ENCODE measurements at places on chromosomes 6 and 20. TPM values are rescaled to one million over a fixed set of nuclear protein-coding genes. Genes with fewer than 3 reads are reported as not detected.

Gene SIRPB1
- total RNA-seq = 0.27 TPM

Gene SPEF1
- 0.33 TPM for total RNA-seq

Gene HSPA1L
- 2.2 TPM for total RNA-seq

Gene CGA
- not detected for total RNA-seq

Gene QKI
- total RNA-seq = 449 TPM

Gene GPR31
- total RNA-seq = not detected

Gene CRISP3
- total RNA-seq = not detected

Gene PLA2G7
- 0.16 TPM for total RNA-seq

Gene TFAP2C
- 0.19 TPM for total RNA-seq

Gene RUNX2
- 0.38 TPM for total RNA-seq

DNA sequence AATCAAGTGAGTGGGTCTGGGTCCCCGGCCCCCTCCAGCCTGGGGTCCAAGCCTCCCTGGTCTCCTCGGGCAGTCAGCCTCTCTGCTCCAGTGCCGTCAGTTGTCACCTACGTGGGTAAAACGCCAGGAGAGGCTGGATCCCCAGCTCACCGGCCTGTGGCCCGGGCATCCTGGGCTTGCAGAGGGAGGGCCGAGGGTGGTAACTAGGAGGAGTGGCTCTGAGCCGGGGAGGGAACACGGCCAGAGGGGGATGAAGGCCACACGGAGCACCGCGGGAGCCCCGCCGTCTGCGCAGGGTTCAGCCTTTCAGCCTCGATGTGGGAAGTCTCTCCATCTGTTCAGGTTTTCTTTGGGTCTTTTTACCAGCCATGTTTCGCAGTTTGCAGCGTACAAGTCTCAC, 29.5 kb upstream of the BHLHE23 start:
- no peak overlapping the region for H3K27ac ChIP-seq
- H3K36me3 ChIP-seq = no peaks in the 10 kb centered on the region
- no peaks in the 10 kb centered on the region for H3K4me1 ChIP-seq
- peak; percentile 8 for DNase-seq
- peaks cover 100% of the 10 kb centered on the region for H3K27me3 ChIP-seq

- H3K4me3 ChIP-seq = peak overlapping the region; percentile 56
- H3K4me1 ChIP-seq = peaks cover 32% of the 10 kb centered on the region
- H3K27ac ChIP-seq = no peak overlapping the region
- peaks cover 58% of the 10 kb centered on the region for H3K27me3 ChIP-seq
- no peaks in the 10 kb centered on the region for H3K36me3 ChIP-seq
These were observed 14.3 kb downstream of the POU3F2 start for GRCh38 chr6:98848539-98849242.

- H3K36me3 ChIP-seq = no peaks in the 10 kb centered on the region
- peak; percentile 95 for DNase-seq
- H3K4me1 ChIP-seq = peaks cover 90% of the 10 kb centered on the region
- peak overlapping the region; percentile 69 for H3K4me3 ChIP-seq
These were observed 8.7 kb upstream of the ARMC12 start for GRCh38 chr6:35727935-35728682.

- H3K27me3 ChIP-seq = no peaks in the 10 kb centered on the region
- DNase-seq = no peak
These were observed 533.7 kb downstream of the DOK5 start for GRCh38 chr20:55009066-55009465.

DNA sequence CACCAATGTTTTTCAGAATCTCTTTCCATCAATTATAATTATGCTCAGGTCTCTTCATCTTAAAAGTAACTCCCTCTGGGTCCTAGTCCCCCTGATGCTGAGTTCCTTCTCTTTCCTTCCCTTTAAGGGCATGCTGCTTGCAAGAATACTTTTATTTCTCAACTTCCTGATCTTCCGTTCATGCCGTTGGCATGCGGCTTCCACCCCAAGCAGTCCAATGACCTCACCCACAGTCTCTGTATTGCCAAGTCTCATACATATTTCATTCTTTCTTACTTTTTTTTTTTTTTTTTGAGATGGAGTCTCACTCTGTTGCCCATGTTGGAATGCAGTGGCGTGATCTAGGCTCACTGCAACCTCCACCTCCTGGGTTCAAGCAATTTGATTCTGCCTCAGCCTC, 83.5 kb downstream of the NDUFAF5 start:
- H3K27me3 ChIP-seq = peaks cover 3% of the 10 kb centered on the region
- no peak for DNase-seq
- H3K4me1 ChIP-seq = peaks cover 12% of the 10 kb centered on the region
- H3K27ac ChIP-seq = no peak overlapping the region

- H3K4me1 ChIP-seq = peaks cover 12% of the 10 kb centered on the region
- no peaks in the 10 kb centered on the region for H3K36me3 ChIP-seq
- DNase-seq = no peak
These were observed 114.3 kb downstream of the UBE3D start for GRCh38 chr6:82951389-82951788.

- no peaks in the 10 kb centered on the region for H3K27me3 ChIP-seq
- no peak overlapping the region for H3K27ac ChIP-seq
- no peak for DNase-seq
- no peaks in the 10 kb centered on the region for H3K4me1 ChIP-seq
- H3K36me3 ChIP-seq = no peaks in the 10 kb centered on the region
These were observed 115.0 kb downstream of the IPCEF1 start for GRCh38 chr6:154241581-154241980.

- H3K4me3 ChIP-seq = no peak overlapping the region
- H3K36me3 ChIP-seq = no peaks in the 10 kb centered on the region
- peak overlapping the region; percentile 91 for H3K27ac ChIP-seq
- no peaks in the 10 kb centered on the region for H3K27me3 ChIP-seq
- H3K4me1 ChIP-seq = peaks cover 94% of the 10 kb centered on the region
These were observed 20.3 kb downstream of the SNTA1 start for GRCh38 chr20:33423141-33423834.

GRCh38 chr6:33075568-33076405, at the start of gene HLA-DPB1:
TSS of gene HLA-DPB1 (plus strand) at chr6:33075990. CDS start at chr6:33076042, 52 bp downstream.
- H3K36me3 ChIP-seq = no peaks in the 10 kb centered on the region
- DNase-seq = no peak
- H3K4me1 ChIP-seq = peaks cover 36% of the 10 kb centered on the region
- peak within 1 kb of the TSS; percentile 84 for H3K27ac ChIP-seq
- peak within 1 kb of the TSS; percentile 65 for H3K4me3 ChIP-seq

GRCh38 chr6:158668707-158669103, 18.9 kb downstream of the SYTL3 start:
- no peak overlapping the region for H3K4me3 ChIP-seq
- H3K27me3 ChIP-seq = no peaks in the 10 kb centered on the region
- no peak for DNase-seq
- no peak overlapping the region for H3K27ac ChIP-seq

- no peaks in the 10 kb centered on the region for H3K27me3 ChIP-seq
- H3K4me3 ChIP-seq = no peak overlapping the region
- no peaks in the 10 kb centered on the region for H3K36me3 ChIP-seq
- no peak for DNase-seq
These were observed 102.2 kb downstream of the ZNF217 start for GRCh38 chr20:53491462-53491861.

- no peak for DNase-seq
- no peak overlapping the region for H3K4me3 ChIP-seq
- H3K27ac ChIP-seq = no peak overlapping the region
These were observed 96.6 kb upstream of the FKBP1C start for GRCh38 chr6:63114610-63115211.

DNA sequence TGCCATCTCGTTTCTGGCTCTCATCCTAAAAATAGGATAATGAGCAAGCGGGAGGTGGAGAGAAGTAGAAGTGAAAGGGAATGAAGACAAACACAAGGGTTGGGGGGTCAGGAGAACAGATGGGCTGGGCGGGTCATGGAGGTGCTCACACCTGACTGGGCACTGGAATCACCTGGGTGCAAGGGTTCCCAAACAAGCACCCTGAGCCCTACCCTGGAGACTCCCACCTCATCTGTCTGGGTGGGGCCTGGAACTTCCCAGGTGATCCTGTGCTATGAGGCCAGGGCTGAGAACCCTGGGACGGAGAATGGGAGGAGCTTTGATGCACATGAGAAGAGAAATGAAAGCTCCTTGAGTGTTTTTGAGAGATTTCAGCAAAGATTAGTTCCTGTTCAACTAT, 223.6 kb downstream of the ANKRD60 start:
- peaks cover 15% of the 10 kb centered on the region for H3K27me3 ChIP-seq
- H3K4me3 ChIP-seq = no peak overlapping the region
- DNase-seq = no peak
- no peaks in the 10 kb centered on the region for H3K36me3 ChIP-seq

DNA sequence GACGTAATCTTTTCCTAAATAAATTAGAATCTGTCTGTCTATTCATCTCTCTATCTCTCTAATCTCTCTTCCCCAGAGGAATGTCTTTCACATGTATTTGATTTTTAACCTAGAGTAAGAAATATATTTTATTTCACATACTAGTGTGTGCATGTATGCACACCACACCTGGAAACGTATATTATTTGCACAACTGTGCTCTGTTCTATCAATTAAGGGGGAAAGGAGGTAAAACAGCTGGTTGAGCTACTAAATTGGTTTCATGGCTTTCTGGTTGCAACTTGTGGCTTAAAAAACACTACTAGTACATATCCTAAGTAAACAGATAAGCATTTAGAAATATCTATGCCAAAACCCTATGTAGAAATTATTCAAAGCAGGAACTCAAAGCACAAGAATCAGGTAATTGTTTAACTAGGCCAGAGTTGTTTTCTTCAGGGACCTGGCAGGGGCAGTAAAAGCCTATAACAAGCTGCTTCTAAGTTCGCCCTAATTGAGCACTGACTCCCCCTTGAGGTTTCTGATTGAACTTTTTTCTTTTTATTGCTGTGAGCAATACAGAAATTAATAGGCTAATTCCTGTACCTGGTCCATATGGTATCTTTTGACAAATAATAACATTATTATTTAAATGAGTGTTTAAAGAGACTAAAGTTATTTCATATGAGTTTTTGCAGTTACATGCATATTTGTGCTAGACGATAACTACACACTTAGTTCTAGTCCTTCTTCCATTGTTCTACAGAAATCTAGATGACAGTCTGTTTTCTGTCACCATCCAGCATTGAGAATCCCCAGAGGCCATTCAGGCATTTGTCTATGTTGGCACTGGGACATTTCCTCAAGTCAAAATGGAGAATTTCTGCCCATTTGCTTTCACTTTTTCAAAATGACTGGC, 88.6 kb downstream of the MCHR2 start:
- H3K4me3 ChIP-seq = no peak overlapping the region
- H3K27ac ChIP-seq = no peak overlapping the region
- H3K4me1 ChIP-seq = no peaks in the 10 kb centered on the region
- DNase-seq = no peak

DNA sequence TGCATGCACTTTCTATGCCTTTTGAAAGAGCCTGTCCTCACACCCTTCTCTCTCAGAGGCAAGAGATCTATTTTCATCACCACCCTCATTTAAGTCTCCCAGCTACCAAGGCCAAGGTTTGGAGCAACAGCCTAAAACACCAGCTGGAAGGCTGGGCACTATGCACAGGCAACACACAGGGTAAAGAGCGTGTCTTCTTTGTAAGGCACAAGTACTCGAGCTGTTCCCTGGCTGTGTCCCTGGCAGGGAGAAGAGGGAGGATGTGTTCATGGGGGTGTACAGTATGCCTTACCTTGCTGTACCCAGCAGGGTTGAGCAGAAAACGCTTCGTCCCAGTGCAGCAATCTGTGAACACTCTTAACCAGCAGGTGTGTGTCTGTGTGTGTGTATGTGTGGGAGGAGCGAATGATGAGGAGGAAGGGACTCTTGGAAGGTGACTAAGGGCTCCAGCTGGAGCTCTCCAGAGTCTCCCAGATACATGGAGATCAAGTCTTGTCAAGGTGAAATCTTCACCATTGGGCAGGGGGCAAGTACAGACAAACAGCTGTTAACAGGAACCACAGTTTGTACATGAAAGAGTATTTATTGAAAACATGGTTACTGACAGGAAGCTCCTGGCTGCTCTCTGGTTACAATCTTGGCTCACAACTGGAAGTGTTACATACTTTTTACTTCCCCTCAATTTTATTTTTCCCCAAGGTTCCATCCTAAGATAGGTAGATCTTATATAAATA, 40.8 kb downstream of the ELMO2 start:
- no peak for DNase-seq
- no peak overlapping the region for H3K27ac ChIP-seq
- no peak overlapping the region for H3K4me3 ChIP-seq
- H3K27me3 ChIP-seq = no peaks in the 10 kb centered on the region
- peaks cover 52% of the 10 kb centered on the region for H3K36me3 ChIP-seq

DNA sequence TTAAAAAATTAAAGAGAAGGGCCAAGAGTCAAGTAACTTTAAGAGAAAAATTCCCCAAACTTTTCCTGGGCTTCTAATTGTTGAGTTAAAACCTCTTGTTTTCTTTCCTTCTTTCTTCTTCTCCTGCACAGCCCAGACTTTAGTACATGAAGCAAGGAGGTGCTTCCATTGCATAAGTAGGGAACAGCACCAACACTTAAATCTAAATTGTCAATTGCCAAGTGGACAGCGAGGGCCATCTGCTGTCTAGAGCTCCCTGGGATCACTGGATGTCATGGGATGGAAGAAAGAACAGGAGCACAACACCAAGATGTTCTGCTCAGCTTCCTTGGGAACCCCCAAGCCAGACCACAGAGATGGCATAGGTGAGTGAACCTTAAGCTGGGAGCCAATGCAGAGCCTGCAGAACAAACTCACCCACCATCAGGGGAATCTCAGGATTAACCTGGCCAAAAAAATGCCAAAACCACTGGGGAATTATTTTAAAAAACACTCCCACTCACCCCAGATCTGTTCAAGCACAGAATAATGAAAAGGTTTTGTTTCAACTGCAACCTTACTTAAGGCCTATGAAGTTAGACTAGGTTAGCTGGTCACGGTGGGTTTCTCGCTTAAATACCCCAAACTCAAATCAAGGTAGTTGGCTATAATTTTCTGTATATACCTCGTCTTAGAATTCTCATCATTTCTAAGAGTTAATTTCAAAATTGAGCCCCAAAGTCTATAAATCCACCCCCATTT, 67.8 kb downstream of the TNFRSF21 start:
- H3K4me3 ChIP-seq = no peak overlapping the region
- H3K4me1 ChIP-seq = peaks cover 36% of the 10 kb centered on the region
- peaks cover 35% of the 10 kb centered on the region for H3K27me3 ChIP-seq
- H3K36me3 ChIP-seq = no peaks in the 10 kb centered on the region
- DNase-seq = no peak
- H3K27ac ChIP-seq = peak overlapping the region; percentile 41

GRCh38 chr6:97053643-97054411, 129.3 kb downstream of the KLHL32 start:
- no peak overlapping the region for H3K27ac ChIP-seq
- H3K36me3 ChIP-seq = no peaks in the 10 kb centered on the region
- no peaks in the 10 kb centered on the region for H3K4me1 ChIP-seq
- DNase-seq = no peak

- no peak overlapping the region for H3K27ac ChIP-seq
- DNase-seq = no peak
- H3K4me3 ChIP-seq = no peak overlapping the region
These were observed 13.9 kb upstream of the ATG5 start for GRCh38 chr6:106339334-106340029.

- DNase-seq = no peak
- peaks cover 11% of the 10 kb centered on the region for H3K36me3 ChIP-seq
- H3K4me3 ChIP-seq = no peak overlapping the region
- no peaks in the 10 kb centered on the region for H3K27me3 ChIP-seq
- H3K4me1 ChIP-seq = peaks cover 28% of the 10 kb centered on the region
These were observed 27.3 kb upstream of the SPDEF start for GRCh38 chr6:34583461-34583860.

- H3K36me3 ChIP-seq = no peaks in the 10 kb centered on the region
- peaks cover 50% of the 10 kb centered on the region for H3K4me1 ChIP-seq
- no peak overlapping the region for H3K4me3 ChIP-seq
These were observed 41.2 kb downstream of the C6orf132 start for GRCh38 chr6:42101186-42101657.

- no peaks in the 10 kb centered on the region for H3K36me3 ChIP-seq
- H3K4me3 ChIP-seq = no peak overlapping the region
- H3K27me3 ChIP-seq = peaks cover 70% of the 10 kb centered on the region
- no peak overlapping the region for H3K27ac ChIP-seq
- no peak for DNase-seq
- H3K4me1 ChIP-seq = no peaks in the 10 kb centered on the region
These were observed 3.3 kb upstream of the TMC2 start for GRCh38 chr20:2533118-2533517.
